ENCODE measurements at places on chromosomes 16 and 17.
A peak's percentile ranks its signal among the peaks of the same experiment; 100 is the strongest.

GRCh38 chr16:82852388-82853008 is 225.7 kb downstream of the CDH13 start:
- no peak for DNase-seq

DNA sequence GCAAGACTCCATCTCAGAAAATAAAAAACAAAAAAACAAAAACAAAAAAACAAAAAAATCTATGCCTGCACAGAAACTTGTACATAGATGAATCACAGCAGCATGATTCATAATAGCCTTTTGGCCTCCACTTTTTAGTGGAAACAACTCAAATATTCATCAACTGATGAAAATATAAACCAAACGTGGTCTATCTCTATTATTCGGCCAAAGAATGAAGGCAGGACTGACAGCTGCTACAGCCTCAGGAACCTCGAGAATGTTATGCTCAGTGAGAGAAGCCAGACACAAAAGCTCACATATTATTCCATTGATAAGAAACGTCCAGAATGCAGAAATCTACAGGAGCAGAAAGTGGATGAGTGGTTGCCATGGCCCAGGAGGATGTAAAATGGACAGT is 19.8 kb downstream of the PPL start:
- DNase-seq = no peak

DNA sequence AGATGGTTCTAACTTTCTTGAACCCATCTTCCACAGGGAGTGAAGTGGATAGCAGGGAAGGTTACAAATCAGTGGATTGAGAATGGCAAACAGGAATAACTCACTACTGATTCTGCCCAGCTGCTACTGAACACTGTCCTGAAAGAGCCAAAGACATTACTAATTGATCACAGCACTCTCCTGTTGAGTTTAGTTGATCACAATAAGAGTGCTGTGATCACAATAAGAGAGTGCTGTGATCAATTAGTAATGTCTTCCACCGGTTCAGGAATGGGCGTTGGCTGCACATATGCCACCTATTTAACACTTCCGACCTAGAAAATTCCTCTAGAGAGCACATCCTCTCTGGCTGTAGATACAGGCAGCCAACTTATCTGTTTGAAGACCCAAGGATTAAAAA is 11.4 kb downstream of the CFAP97D1 start:
- no peak for DNase-seq

GRCh38 chr17:15290605-15291004 is 25.5 kb upstream of the PMP22 start:
- no peak for DNase-seq

- peak; percentile 67 for DNase-seq
These were observed 1.5 kb upstream of the FAAP100 start for GRCh38 chr17:81553616-81554181.

GRCh38 chr17:43832976-43833829 is at the start of gene MPP3:
TSS of gene MPP3 (minus strand) at chr17:43833146. CDS start at chr17:43831906, 1,240 bp downstream.
- peak; percentile 36 for DNase-seq

GRCh38 chr16:23323224-23324030 is 21.3 kb downstream of the SCNN1B start:
- no peak for DNase-seq

DNA sequence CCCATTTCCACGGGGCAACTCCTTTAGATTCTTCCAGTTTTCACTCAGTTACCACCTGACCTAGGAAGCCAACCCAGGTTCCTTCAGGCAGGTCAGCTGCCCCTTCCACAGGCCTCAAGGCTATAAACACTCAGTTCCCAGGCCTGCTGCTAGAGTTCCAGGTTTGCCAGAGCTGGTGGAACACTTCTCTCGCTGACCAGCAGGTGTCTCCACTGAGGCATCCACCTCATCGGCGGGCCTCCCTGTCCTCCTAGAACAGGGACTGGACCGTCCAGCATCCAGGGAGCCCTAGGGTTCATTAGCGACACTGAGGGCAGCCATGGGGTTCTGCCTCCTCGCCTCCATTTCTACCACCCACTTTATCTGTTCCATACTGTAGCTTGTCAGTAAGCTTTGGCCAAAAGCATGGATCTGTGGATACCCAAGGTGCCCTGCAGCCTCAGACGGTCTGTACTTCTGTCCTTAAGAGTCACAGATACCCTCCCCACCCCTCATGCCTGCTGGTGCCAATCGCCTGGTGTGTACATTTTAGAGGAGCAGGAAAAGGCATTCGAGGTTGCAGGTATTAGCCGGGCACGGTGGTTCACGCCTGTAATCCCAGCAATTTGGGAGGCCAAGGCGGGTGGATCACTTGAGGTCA is 29.0 kb downstream of the PIMREG start:
- peak; percentile 31 for DNase-seq

DNA sequence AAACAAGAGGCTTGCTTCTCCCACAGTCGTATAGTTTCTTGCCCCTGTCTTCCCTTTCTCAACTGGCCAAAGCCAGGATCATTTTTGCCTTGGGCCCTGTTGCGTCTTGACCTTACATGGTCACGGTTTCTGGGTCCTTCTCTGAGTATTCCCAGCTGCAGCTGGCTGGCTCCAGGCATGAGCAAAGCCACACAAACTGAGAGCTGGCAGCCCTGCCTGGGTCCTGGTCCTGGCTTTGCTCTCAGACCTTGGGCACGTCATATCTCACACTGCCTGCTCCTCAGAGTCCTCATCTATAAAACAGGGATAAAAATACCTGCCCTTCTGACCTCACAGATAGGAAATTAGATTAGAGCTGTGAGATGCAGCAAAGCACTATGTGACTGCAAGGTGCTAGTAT is 277.6 kb downstream of the CBLN1 start:
- no peak for DNase-seq

DNA sequence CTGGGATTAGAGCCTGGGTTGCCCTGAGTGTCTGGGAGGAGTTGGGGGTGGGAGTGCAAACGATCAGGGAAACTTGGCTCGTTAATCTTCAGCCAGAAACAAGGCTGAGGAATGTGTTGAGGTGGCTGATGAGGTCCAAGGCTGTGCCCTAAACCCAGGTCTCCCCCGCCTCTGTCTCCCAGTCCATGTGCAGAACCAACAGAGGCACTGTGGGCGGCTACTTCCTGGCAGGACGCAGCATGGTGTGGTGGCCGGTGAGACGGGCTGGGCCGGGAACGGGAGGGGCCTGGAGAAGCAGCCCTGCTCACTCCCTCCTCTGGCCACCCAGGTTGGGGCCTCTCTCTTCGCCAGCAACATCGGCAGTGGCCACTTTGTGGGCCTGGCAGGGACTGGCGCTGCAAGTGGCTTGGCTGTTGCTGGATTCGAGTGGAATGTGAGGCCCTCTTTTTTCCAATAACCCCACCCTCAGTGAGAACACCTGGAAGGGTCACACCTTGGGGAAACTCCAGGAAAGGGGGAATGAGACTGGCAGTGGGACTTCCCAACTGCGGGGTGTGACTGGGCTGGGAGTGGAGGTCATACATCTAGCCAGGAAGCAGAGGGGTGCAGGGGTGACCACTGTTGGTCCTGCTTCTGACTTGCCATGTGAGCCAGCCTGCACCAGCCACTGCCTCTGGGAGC is 1.7 kb downstream of the SLC5A2 start:
- DNase-seq = no peak

GRCh38 chr16:58123896-58124600 is 5.1 kb downstream of the CFAP20 start:
- DNase-seq = no peak

- DNase-seq = no peak
These were observed 12.9 kb downstream of the CMIP start for GRCh38 chr16:81457326-81458133.

DNA sequence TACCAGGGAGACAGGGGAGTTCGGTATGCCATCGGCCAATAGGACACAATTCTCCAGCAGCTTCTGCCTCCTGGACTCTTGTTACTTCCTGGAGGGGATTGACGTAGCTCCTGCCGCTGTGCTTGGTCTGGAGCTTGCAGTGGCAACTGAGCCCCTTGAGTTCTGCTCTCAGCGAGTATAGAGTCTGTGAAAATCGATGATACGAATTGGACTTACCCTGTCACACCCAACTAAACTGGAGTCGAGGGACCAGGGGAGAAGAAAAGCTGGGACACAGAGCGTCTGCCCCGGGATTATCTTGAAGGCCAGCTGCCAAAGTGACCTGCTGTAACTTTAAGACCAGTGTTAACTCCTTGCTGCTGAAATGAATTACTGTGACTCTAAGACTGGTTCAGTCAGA is 22.2 kb downstream of the SEC14L1 start:
- no peak for DNase-seq

DNA sequence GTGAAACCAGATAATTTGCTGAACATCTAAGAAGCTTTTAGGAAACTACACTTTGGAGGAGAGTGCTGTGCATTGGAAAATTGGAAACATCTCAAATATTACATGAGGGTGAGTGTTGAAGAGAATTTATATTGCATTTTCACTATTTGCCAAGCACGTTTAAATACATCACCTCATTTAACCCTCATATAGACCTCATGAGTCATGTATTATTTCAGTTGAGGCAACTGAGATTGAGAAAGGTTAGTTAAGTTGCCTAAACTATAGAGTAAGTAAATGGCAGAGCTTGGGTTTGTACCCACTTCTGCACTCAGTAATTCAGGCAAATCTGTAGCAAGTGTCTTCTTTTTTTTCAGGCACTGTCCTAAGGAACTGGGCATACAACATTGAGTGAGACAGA is 3.7 kb upstream of the NLK start:
- DNase-seq = no peak

- DNase-seq = no peak
These were observed 38.3 kb downstream of the CDK5R1 start for GRCh38 chr17:32525122-32525521.

GRCh38 chr16:30066761-30067583 is 1.4 kb downstream of the ALDOA start:
- DNase-seq = no peak

- DNase-seq = no peak
These were observed 80.5 kb downstream of the SMG6 start for GRCh38 chr17:2222901-2223616.

GRCh38 chr16:3945751-3946603 is 65.5 kb upstream of the CREBBP start:
- DNase-seq = peak; percentile 74

DNA sequence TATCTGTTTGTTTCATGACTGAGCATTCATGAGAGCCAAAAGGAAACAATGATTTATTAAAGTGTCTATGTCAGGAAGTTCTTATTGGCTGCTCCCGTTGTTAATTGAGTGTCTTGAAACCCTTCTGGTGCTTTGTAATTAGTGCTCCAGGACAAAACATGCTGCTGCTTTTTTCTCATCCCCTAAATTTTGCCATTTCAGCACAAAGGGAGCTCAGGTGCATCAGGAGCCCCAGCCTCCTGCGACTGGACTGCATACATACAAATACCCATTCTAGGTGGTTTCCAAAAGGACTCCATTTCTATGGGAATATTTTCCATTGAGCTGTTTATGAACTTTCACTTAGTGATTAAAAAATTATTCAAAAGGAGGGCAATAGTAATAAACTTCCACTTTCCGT is 354.0 kb downstream of the CDH13 start:
- DNase-seq = no peak

- no peak for DNase-seq
These were observed 4.1 kb downstream of the HS3ST3B1 start for GRCh38 chr17:14304773-14305517.

GRCh38 chr16:73091174-73091573 is 43.2 kb upstream of the ZFHX3 start:
- no peak for DNase-seq

DNA sequence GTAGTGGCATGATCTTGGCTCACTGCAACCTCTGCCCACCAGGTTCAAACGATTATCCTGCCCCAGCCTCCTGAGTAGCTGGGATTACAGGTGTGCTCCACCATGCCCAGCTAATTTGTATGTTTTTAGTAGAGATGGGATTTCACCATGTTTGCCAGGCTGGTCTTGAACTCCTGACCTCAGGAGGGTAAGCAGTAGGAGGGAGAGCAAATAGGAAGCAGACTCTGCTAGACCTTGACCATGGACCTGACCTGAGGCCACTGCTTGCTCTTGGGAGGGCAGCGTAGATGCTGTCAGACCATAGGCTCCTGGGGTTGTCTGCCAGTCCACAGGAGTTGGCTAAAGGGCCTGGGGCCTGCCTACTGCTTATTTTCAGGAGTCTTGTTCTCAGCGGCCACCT is 28.6 kb downstream of the AKAP1 start:
- DNase-seq = no peak

GRCh38 chr16:8963010-8963820 is 491 bp downstream of the USP7 start:
- DNase-seq = no peak

DNA sequence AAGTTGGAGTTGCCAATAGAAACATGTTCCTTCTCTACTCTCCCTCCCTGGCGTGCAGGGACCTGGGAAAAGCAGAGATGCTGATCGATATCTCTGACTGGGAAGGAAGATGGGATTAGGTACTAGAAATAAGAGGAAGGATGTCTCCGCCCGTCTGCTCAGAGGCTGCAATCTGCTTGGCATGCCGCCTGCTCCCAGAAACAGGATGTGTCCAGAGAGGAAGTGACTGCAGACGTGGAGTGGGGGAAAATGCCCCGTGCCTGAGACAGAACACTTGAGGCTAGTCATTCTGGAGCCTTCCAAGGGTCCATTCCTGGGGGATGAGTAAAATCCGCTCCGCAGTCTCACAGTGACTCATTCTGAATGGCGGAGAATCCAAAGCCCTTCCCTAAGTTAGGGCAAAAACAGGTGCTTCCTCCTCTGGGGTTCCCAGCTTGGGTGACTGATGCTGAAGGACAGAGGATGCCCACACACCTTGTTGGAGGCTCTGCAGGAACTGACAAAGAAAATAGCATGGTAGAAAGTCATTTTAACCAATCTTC is 45.0 kb upstream of the SMURF2 start:
- peak; percentile 12 for DNase-seq

DNA sequence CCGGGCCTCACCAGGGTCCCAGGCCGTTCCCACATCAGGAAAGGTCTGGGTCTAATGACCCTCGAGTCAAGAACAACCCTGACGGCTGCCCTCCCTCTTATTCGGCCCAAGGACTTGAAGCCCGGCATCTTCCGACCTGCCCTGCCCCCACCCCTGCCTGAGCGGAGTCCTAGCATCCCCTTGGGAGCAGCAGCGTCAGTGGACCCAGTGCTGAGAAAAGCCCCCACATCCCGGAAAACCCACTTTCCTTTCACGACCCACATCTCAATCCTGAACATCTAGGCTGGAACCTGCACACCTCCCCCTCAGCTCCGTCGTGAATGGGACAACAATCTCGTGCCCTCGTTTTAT is 769 bp downstream of the TMEM88 start:
- no peak for DNase-seq

DNA sequence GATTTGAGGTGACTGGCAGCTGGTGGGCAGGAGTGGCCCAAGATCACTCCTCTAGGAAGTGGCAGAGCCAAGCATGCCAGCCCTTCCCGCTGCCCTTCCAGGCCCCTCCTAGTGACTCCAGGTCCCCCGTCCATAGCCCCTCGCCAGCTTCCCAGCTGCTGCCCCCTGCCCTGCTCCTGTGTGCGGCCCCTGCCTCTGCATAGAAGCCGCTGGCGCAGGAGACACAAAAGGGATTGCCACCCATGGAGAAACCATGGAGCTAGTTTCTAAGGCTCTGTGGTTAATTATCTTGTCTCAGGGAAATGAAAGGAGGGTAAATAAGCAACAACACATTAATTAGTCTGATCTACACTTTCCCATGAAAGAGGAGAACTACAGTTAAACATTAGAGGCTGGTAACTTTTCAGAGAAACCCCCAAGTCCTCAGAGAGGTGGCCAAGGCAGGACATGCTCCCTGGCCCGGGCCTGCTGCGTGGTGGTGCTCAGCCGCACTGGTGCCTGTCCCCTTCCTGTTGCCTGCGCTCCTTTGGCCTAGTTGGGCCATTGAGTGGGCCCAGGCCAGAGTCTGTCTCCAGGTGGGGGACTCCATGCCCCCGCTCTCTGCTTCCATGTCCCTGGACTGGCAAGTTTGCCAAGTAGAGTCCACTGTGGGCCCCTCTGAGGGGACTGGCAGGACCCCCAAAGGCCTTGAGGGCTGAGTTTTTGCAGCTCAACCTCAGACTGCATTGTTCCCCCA is 65.2 kb downstream of the PRMT7 start:
- DNase-seq = no peak

GRCh38 chr17:15909481-15909991 is 35.4 kb upstream of the ADORA2B start:
- no peak for DNase-seq

All from DMS79 treated with DMSO at 0.1 percent for 48 hours (cell line).